Heart right ventricle (tissue), 16 donors: ENCODE measurements at places on chromosomes 16 and 17.

DNA sequence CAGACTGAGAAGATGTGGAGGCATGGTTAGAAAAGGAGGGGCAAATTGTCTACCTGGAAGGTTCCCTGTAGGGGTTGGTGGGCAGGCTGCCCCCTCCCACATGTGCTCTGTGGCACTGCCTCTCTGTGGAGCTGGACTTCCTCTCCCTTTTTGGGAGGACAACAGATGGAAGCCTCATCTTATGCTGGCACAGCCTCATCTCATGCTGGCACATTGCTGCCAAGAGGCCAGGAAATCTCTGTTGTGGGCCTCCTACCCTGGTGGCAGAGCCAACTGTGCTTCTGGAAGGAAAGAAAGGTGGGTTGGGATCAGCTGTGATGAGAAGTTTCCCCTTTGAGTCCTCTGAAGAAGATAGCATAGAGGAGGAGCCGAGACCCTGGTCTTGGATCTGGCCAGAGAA is 19.7 kb upstream of the BRD7 start:
- DNase-seq = no peak

DNA sequence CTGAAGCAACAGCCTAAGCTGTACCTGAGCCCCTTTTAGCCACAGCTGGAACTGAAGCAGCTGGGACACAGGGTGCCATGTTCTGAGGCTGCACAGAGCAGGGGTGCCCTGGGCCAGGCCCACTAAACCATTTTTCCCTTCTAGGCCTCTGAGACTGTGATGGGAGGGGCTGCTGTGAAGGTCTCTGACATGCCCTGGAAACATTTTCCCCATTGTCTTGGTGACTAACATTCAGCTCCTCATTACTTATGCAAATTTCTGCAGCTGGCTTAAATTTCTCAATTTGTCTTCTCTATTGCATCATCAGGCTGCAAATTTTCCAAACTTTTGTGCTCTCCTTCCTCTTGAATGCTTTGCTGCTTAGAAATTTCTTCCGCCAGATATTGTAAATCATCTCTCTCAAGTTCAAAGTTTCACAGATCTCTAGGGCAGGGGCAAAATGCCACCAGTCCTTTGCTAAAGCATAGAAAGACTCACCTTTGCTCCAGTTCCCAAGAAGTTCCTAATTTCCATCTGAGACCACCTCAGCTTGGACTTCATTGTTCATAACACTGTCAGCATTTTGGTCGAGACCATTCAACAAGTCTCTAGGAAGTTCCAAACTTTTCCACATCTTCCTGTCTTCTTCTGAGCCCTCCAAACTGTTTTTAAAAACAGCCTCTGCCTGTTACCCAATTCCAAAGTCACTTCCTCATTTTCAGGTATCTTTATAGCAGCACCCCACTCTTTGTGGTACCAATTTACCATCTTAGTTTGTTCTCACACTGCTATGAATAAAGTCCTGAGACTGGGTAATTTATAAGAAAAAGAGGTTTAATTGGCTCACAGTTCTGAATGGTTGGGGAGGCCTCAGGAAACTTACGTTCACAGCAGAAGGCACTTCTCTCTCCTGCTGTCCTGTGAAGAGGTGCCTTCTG is 49.8 kb downstream of the TMEM100 start:
- DNase-seq = no peak

- no peak for DNase-seq
These were observed 22.0 kb downstream of the TMEM132E start for GRCh38 chr17:34601416-34601815.

DNA sequence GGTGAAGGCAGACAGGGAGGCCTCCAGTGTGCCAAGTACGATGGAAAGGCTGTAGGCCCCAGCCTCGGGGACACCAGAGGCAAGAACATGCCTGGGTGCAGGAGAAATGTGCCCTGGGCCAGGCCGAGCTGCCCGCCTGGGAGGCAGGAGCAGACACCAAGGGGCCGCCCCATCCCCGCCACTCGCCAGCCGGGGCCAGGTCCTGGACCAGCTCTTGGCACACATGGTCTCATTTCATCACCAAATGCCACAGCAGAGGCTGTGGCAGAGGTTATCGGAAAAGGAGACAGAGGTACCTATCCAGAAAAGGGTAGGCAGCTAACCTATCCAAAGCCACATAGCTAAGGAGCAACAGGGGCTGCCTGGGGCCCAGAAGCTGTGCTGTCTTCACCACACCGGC is 31.3 kb downstream of the PEMT start:
- DNase-seq = no peak

- no peak for DNase-seq
These were observed 22.4 kb downstream of the NLRP1 start for GRCh38 chr17:5561736-5562571.

DNA sequence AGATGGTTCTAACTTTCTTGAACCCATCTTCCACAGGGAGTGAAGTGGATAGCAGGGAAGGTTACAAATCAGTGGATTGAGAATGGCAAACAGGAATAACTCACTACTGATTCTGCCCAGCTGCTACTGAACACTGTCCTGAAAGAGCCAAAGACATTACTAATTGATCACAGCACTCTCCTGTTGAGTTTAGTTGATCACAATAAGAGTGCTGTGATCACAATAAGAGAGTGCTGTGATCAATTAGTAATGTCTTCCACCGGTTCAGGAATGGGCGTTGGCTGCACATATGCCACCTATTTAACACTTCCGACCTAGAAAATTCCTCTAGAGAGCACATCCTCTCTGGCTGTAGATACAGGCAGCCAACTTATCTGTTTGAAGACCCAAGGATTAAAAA is 11.4 kb downstream of the CFAP97D1 start:
- no peak for DNase-seq

GRCh38 chr16:68382296-68382718 is 66.0 kb downstream of the SMPD3 start:
- DNase-seq = no peak

DNA sequence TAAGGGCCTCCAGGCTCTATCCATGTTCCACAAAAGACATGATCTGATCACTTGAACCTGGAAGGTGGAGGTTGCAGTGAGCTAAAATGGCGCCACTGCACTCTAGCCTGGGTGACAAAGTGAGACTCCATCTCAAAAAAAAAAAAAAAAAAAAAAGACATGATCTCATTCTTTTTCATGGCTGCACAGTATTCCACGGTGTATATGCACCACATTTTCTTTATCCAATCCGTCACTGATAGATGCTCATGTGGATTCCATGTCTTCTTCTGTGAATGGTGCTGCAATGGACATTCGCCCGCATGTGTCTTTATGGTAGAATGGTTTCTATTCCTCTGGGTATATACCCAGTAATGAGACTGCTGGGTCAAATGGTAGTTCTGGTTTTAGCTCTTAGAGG is 124.4 kb downstream of the ANKRD11 start:
- no peak for DNase-seq
